Stimulated activated CD8-positive, alpha-beta memory T cell treated with anti-CD3 and anti-CD28 coated beads, Interleukin-15, amount 100 ng/mL, for 24 hours (primary cell): ENCODE measurements at places on chromosomes 7 and 10.

DNA sequence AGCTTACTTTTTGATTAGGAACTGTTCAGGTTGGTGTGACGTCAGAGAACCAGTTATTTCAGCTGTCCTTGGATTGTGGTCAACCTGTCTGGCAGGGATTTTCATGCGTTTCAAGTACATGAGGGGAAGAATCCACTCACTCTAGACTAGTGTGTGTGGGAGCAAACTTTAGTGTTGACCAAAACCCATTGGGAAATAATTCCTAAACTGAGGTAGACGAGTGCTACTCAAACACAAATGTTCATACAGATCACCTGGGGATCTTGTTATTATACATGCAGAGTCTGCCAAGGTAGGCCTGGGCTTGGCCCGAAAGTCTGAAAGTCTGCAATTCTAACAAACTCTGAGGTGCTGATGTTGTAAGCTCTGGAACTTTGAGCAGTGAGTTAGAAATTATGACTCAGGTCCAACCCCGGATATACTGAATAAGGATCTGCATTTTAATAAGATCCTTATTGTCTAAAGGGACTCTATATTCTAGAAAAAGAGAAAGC is 111.1 kb upstream of the CREB5 start:
- no peak for DNase-seq

GRCh38 chr7:53431901-53432300 is 396.5 kb downstream of the POM121L12 start:
- no peak for DNase-seq

DNA sequence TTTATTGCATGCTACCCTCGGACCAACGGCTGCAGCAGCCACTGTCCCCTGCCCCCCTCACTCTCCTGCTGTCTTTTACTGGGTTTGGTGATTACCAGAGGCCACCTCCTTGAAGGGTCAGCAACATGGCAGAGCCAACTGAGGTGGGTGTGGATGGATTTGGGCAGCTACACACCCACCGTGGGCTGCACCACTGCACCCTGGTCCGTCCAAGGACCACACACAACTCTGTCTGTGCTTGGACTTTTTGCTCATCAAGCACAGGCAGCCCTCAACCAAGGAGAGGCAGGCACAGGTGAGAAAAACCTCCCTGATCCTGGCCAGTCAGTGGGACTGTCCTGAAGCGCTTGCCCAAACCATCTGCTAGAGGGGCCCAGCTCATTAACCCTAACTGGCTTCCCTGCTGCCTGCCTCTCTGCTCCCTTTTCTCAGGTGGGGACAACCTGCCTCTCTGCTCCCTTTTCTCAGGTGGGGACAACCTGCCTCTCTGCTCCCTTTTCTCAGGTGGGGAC is 239.5 kb upstream of the PITRM1 start:
- DNase-seq = no peak

- DNase-seq = no peak
Observed at GRCh38 chr10:44674536-44675386, 236.4 kb upstream of the TMEM72 start.

DNA sequence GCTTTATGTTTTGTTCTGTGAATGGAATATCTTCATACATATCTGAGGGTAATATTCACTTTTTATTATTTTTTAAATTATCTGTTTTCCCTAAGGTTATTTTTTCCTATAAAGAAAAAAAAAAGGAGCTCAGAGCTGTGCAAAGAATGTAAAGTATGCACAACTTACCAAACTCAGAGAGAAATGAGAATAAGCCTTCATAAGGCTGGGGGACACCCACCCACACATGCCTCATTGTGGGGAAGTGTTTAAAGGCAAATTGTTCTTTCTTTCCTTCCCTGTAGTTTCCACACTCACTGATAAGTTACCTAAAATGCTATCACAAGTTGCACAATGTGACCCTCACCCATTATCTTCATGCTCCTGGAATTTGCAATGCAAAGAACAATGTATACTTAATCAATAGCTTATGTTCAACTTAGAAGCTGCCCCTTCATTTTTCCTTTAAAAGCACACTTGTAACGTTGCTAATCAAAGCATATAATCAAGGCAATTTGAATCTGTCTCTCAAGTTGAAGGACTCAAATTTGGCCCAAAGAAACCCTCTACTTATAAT is 108.1 kb downstream of the GNAT3 start:
- DNase-seq = no peak

- no peak for DNase-seq
Observed at GRCh38 chr10:37401225-37401624, 275.8 kb downstream of the ANKRD30A start.

GRCh38 chr10:52383088-52383487 is 69.0 kb downstream of the DKK1 start:
- DNase-seq = no peak

GRCh38 chr7:34117573-34117972 is 212.2 kb downstream of the BMPER start:
- no peak for DNase-seq

GRCh38 chr7:55043691-55044370 is 25.0 kb downstream of the EGFR start:
- no peak for DNase-seq

DNA sequence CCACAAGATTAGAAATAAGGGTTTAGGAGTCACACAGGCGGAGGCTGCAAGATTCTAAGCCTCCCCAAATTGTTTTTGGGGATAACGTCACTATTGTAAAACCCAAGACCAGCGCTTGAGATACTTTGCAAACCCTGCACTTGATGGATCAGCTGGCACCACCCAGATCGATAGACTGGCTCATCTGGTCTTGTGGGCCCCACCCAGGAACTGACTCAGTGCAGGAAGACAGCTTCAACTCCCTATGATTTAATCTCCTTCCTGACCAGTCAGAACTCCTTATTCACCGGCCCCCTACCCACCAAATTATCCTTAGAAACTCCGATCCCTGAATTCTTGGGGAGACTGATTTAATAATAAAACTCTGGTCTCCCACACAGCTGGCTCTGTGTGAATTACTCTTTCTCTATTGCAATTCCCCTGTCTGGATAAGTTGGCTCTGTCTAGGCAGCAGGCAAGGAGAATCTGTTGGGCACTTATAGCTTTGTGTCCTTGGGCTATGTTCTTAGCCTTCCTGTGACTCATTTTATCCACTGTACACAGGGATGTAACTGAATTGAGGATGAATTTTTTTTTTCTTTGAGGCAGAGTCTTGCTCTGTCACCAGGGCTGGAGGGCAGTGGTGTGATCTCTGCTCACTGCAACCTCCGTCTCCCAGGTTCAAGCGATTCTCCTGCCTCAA is 64.4 kb upstream of the CARD11 start:
- no peak for DNase-seq

DNA sequence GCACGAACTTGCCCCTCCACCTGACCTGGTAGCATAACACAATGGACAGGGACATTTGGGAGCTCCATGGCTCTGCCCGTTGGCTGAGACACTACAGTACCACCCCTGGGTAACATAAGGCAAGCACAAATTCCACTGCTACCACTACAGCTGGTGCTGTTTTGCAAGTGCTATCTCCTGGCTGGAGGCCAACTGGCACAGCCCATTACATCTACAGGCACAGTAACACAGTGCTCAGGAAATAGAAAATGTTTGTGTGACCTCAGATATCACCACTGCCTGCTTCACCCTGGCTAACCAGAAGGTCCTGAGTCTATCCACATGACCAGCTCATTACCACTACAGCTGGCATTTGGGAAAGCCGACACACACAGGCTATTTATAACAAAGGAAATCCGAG is 631.1 kb upstream of the MBL2 start:
- DNase-seq = no peak

- DNase-seq = no peak
Observed at GRCh38 chr7:122520971-122521555, 177.9 kb downstream of the RNF133 start.

DNA sequence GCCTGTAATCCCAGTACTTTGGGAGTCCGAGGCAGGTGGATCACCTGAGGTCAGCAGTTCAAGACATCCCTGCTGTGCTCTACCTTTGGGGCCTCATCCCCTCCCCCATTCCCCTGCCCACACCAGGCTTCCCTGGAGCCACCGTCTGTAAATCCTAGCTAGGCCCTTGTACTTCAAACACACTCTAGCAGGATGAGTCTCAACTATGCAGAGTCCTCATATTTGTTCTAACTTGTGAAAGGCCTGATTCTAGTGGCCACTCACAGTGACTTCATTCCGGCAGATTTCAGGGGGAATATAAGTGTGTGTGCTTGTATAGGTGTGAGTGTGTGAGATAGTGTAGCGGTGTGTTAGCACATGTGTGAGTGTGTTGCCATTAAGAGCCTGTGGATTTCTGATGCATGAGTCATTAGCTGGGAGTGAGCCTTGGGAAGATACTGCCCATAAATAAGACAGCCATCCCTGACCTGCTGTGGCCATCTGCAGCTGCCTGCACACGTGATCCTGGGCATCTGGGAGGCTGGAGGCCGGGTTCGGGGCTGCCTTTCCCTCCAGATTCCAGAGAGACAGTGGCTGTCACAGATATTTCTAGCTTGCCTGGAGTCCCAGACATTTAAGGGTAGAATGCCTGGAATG is 1.7 kb upstream of the NEURL1 start:
- DNase-seq = no peak

DNA sequence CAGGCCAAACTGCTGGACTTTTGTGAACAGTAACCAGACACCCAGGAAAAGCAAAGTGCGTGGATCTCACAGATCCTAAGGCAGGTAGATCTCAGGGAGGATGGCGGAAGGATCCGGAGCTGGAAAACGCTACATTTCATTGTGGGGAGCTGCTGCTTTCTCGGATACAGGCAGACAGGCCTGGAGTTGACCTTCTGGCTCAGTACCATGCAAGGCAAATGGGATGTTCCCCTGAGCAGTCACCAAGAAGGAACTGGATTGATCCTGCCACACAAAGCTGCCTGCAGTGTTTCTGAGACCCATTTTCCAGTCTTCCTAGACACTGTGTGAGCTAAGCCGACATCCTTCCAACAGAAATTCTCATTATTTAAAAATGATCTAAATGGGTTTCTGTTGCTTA is 65.5 kb downstream of the ZRANB1 start:
- no peak for DNase-seq

DNA sequence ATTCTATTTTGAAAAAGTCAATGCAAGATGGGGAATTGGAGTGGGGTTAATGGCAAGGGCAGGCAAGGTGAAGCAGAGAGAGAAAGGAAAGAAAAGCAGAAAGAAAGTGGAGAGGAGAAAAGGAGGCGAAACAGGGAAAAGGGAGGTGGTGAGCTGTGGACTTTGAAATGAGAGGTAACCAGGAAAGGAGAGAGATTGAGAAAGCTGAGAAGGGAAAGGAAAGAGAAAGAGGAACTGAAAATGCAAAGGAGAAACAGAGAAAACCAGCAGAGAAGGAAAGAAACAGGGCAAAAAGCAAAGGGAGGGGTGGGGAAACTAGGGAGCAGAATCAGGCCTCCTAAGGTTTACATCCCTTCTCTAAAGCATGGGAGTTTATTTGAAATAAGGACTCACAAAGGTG is 72.5 kb upstream of the TPK1 start:
- DNase-seq = no peak

GRCh38 chr10:73060738-73061635 is 35.7 kb downstream of the P4HA1 start:
- DNase-seq = no peak

- DNase-seq = no peak
Observed at GRCh38 chr7:55483046-55483445, 89.3 kb downstream of the VOPP1 start.

- no peak for DNase-seq
Observed at GRCh38 chr7:130344271-130344866, at the start of gene CPA5. Gene CPA5, plus strand, starts transcription at chr7:130344816. Its CDS starts 1,670 bp downstream, at chr7:130346486.

DNA sequence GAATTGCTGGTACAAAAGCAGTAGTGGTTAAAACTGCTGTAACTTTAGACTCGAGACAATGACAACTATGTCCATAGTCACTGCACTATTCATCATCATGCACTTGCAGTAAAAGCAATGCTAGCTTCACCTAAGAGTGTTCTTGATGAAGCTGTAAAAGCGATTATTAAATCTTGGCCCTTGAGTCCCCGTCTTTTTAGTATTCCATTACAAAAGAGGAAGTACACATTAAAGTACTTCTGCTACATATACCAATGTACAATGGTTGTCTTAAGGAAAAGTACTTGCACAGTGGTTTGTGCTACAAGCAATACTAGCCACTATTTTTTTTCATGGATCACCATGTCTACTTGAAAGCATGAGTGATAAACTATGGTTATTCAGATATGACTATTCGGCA is 78.3 kb downstream of the ATAD1 start:
- DNase-seq = no peak

DNA sequence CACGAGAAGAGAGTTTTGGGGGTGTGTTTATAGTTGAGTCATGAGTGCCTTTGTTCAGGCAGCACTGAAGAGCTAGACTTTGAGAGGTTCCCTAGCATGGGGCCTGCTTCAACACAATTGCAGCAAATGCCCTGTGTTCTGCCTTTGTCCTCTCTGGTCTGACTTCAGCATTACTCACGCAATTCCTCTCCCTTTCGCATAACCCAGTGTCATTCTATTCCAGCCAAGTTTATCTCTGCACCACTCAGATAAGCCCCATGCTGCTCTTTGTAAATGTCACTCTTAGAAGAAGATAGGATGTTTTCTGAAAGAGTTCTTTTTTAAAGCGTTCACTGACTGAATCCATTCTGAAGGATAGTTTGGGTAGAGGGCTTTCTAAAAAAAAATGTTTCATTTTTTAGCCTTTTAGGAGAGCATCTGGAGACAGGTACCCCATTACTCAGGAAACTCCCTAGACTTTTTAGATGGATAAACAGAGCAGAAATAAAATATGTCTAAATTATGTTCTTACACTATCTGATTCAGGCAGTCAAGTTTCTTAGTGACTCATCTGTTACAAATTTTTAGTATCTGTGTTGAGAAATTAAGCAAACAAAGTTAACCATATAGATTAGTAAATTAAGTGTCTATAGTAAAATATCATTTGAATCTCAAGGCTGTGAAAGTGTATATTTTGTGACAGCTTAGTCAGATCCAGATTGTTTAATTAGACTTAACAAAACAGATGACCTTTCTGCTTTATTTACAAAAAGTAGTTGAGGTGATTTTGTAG is 318.5 kb downstream of the GPR158 start:
- DNase-seq = no peak

DNA sequence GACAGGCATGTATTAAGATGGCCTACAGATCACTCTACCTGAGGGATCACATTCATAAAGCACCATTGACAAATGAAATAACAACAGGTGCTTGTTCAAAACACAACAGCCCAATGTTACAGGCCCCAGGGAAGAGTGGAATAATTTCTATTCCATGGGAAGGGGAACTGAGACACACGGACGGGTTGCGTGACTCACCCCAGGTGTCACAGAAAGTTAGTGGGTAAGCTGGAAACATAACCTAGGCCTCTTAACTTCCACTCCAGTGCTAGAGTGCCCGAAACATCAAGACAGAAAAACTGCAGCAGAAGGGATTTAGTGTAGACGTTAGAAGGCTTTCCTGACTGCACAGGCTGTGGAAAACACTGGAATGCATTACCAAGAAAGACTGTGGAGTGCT is 48.3 kb downstream of the SLC37A3 start:
- no peak for DNase-seq
